Jurkat, Clone E6-1 (cell line): ENCODE measurements at places on chromosomes 6 and 20.

DNA sequence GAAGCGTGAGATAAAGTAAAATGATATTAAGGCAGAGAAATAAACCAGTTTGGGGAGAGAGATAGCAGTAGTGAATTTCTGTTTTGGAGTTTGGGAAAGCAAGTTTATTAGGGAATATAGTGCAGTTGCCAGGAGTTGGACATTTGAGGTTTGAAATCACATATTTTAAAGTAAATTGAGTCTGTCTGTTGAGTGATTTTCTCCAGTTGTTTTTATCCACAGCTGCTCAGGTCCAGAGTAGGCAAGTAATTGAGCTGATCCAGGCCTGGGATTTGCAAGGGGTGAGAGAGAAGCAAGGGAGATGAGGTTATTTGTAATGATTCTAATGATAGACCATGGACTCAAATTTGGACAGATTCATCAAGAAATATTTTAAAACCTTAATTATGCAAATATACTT is 481.9 kb downstream of the UTRN start:
- DNase-seq, result no peak

- no peak for DNase-seq
These were observed 68.1 kb downstream of the IBTK start for GRCh38 chr6:82179415-82179814.

DNA sequence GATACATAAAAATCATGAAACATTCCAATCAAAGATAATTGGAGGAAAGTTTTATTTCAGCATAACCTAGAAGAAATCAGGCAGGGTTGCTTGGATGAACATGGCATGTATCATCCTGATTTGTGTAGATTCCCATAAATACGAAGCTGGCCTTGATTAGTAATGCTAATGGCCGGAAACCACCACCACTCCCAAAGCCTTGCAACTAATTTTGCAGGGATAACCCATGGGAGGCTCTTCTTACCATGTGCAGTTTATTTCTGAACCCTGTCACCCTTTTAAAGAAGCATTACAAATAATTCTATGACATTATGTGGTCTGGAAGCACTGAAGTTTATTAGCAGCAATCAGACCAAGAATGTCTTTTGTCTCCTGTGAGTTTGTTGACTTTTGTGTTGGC is 80.8 kb downstream of the AIG1 start:
- DNase-seq, result no peak

DNA sequence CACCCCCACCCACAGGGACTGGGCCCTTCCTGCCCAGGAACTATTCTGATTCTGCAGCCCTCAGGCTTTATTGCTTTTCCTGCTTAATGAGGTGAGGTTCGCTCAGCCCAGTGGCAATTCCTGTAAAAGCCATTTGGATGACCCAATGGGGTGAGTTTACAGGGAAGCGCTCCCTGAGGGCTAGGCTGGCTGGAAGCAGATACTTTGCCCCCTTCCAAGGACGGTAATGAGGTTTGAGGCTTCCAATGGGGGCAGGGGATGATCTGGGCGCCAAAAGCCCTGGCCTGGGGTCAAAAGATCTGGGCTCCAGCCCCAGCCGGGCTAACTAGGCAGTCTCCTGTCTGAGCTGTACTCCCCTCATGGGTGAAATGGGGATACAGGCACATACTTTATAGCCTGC is 41.8 kb downstream of the RIPOR3 start:
- no peak for DNase-seq

DNA sequence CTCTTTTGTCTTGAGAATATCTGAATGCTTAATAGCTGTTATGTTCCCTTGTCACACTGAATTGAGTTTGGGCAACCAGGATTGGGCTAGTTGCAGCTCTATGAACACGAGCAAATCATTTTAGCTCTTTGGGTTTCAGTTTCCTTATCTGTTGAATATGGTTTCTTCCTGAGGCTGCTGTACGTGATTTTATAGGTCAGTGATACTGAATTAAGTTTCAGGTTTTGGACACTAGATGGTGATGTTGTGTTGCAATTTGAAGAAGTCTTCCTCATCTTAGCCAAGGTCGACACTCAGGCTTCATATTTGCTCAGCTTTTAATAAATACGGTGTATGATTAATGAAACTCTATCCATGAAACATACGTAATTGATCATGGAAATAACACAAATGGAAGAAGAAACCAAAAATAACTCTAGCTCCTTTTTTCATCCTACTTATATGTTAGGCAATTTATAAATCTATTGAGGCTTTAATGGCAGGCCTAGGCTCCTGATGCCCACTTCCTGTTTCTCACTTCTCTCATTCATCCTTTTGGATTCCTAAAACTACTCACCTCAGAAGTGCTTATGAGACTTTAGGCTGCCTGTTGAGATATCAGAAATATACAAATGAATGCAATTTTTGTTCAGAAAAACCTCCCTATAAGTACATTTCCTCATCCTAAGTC is 354.1 kb upstream of the MAP3K7 start:
- DNase-seq, result peak; percentile 75

DNA sequence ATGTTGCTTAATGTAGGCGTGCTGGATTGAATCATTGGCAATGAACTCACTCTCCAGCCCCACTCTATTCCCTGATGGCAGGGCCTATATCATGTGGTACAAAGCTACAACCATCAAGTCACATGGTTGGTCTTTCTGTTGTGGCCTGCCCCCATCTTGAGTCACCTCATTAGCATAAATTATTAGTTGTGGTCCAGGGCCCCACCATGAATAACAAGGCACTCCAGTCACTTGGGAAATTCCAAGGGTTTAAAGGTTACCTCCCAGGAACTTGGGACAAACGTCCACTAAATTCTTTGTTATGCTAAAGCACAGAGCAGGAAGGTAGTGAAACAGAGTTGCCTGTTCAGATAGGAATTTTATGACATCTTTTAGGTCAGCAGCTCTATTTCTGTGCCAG is 193.7 kb downstream of the SLC35F1 start:
- no peak for DNase-seq

GRCh38 chr20:1336699-1337367 is 7.9 kb upstream of the SDCBP2 start:
- DNase-seq, result no peak

DNA sequence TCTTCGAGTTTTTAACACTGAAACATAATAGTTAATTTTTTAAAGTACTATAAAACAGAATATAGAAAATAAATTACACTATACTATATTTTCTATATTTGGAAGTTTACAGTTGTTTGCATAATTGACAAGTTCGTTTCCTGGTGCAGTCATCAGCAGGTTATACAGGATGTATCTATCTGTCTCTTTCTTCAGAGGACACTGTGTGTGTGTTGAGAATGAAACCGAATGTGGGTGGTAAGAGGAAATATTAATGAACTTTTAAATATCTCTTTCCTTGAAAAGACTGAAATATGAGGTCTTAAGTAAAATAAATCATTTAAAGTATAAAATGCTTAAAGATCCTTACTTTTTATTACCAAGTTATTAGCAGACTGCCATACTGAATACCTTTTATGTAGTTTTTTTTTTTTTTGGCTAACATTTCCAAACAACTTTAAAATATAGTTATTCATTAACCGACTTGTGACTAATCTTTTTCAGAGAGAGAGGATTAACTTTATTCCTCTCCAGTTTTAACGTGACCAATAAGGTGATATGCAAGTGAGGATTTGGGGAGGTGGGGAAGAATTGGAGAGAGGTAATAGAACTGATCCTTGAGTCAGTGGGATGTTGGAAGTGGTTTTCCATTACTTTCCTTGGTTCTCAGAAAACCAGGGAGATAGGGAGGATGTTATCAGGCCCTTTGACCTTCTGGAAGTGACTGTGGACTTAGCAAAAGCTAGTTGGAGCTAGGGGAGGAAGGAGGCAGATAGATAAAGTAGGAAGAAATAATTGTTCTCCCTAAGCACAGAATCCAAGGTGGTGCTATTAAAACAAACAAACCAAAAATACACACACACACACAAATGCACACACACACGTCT is 380.0 kb upstream of the FLRT3 start:
- no peak for DNase-seq

- no peak for DNase-seq
These were observed 150.1 kb downstream of the SASH1 start for GRCh38 chr6:148492654-148493290.

GRCh38 chr6:11710311-11710761 is 68.3 kb downstream of the ADTRP start:
- no peak for DNase-seq

DNA sequence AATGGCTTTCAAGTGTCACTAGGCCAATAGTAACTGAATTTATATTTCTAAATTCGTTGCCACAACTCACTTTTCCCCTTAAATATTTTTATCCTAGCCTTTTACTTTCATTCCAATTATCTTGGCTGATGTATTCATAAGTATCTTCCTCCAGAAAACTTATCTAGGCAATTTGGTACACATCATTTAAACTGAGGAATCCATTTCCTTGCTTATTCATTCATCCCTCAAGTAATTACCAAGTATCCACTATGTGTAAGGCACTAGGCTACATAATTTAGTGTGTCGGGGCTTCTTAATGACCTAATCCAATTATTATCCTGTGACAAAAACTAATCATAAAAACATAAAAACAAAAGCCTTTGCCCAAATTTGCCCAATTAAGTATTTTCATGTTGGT is 258.3 kb upstream of the TCF21 start:
- DNase-seq, result no peak

DNA sequence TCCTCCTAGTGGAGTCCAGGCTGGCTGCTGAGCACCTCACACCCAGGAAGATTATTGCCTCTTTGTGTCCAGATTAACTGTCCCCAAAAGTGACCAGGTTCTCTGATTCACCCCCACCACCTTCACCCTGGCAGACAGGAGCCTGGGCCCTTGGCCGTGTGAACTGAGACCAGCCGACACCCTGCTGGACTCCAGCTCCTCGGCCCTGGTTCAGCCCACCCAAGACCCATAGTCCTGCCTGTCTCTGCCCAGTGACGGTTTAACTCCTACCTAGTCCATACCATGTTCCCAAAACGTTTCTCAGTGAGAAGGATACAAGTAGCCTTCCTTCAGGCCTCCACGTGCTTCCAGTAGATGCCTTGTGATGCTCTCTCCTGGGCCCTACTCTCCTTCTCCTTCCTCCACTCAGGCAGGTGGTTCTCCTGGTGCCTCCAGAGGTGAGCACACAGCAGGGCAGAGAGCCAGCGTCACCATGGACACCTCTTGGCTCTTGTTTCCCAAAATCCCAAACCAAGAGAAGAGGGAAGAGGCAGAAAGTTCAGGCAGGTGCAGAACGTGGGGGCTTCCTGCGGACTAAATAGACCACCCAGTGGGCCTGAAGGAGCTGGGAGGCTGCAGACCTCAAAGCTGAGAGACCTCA is 134.4 kb upstream of the CST7 start:
- DNase-seq, result no peak

GRCh38 chr6:33694401-33694931 is 17.0 kb downstream of the UQCC2 start:
- DNase-seq, result no peak

DNA sequence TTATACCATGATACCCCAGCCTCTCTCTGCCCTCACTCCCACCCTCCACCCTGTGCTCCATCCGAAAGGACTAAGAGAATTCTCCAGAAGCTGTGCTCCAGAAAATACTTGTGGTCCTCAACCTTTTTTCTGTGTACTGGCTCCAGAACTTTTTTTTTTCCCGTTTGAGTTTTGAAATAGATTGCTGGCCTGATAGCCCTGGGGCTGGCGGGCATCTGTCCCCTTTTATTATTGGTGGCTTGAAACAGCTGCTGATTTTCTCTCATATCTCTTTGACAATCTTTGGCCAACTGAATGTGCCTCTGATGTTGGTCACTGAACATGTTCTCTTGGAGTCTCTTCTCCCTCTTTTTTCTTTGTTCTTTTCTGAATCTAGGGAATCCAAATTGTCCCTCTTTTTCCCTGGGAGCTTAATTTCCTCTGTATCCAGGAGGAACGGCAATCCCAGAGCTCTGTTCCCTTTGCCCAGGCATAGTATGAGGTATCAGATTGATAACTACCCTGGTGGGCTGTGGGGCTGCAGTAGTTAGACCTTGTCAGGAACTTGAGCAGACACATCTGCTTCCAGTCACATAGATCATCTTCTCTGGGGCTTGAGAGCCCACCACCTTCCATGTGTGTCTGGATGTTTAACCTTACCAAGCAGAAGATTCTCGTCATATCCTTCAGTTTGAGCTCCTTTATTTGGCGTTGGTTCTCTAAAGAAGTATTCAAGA is 1.6 kb downstream of the PPARD start:
- no peak for DNase-seq

DNA sequence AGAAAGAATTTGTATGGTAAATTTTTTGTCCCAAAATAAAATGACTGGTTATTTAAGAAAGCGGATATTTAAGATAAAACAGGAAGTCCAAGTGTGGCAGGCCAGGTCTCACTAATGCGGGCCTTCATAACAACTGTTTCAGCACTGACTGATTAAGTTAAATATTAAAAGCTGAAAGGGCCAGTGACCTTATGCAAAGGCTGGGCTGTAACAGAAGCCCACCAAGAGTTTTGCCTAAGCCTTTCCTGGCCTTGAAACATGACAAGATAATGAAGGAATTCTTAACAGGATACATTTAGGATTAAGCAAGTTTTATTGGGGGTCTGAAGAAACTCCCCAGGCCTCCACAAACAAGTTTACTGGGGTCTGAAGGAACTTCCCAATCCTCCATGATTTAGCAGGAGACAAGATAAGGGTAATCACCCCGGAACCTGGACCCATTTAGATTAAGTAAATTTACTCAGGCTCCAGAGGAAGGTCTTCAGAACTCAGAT is 36.3 kb downstream of the ZNF133 start:
- no peak for DNase-seq

- DNase-seq, result no peak
These were observed 7.4 kb downstream of the FAM209B start for GRCh38 chr20:56540415-56540814.
